ENCODE measurements at places on chromosomes 16 and 17.

GRCh38 chr16:49482690-49483089 lies 109.1 kb downstream of the C16orf78 start:
- no peak for ATAC-seq

GRCh38 chr17:48818361-48818841 lies 1.4 kb upstream of the TTLL6 start:
- ATAC-seq: no peak

- ATAC-seq: no peak
Measured at GRCh38 chr17:15914400-15915170, 30.3 kb upstream of the ADORA2B start.

DNA sequence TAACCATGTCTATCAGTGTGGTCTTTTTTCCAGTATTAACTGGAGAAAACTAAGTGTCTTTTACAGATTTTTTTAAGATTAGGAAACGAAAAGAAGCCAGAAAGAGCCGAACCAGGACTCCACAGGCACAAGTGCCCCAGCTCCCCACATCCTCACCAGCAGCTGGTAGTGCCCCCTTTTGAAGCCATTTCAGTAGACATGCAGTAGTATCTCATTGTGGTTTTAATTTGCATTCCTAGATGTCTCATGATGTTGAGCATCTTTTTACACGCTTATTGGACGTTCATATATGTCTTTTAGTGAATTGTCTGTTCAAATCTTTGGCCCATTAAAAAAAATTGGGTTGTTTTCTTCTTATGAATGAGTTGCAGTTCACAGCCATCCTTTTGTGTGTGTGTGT lies 4.8 kb upstream of the CMTM3 start:
- ATAC-seq: no peak
